ENCODE measurements at places on chromosomes 12 and 14.

GRCh38 chr14:88005978-88006851 is 1.3 kb downstream of the GPR65 start:
- DNase-seq = peak; percentile 78

GRCh38 chr12:108526482-108527165 is 11.5 kb downstream of the FICD start:
- no peak for DNase-seq

GRCh38 chr12:88522961-88523360 is 57.3 kb downstream of the KITLG start:
- DNase-seq = no peak

DNA sequence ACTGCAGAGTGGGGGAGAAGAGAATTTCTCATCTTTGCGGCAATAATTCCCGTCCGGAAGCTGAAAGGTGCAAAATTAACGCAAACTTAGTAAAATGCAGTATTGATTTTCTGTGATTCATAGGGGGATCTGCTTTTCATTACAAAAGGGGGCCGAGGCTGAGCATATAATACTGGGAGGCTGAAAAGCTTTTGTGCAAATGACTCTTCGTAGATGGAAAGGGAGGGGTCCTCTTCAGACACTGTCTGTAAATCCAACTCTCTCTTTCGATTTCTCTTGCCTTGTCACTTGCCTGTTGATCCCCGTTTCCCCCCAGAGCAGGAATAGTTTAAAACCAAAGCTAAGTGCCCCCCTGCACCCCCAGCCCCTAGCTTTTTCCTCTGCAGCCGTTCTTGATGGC is 258.2 kb downstream of the VRK1 start:
- DNase-seq = no peak

GRCh38 chr12:107660861-107661415 is 24.7 kb upstream of the PWP1 start:
- no peak for DNase-seq

- no peak for DNase-seq
Measured at GRCh38 chr12:57993030-57993429, 51.7 kb downstream of the ATP23 start.

GRCh38 chr12:15227004-15227679 is 5.9 kb upstream of the RERG start:
- DNase-seq = peak; percentile 5

DNA sequence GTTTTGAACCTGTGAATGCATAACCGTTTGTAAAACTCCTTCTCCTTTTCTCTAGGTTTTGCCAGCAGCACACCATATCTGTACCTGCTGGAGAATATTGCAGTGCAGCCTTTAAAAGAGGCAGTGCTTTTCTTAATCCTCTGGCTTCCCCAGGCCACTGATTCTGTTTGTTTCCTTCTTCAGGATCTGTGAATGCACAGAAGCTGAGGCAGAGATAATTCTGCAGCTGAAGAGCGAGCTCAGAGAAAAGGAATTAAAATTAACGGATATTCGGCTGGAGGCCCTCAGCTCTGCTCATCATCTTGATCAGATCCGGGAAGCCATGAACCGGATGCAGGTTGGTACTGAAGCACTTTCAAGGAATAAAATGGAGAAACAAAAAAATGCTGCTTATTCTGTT is 348.7 kb downstream of the NAV3 start:
- no peak for DNase-seq

DNA sequence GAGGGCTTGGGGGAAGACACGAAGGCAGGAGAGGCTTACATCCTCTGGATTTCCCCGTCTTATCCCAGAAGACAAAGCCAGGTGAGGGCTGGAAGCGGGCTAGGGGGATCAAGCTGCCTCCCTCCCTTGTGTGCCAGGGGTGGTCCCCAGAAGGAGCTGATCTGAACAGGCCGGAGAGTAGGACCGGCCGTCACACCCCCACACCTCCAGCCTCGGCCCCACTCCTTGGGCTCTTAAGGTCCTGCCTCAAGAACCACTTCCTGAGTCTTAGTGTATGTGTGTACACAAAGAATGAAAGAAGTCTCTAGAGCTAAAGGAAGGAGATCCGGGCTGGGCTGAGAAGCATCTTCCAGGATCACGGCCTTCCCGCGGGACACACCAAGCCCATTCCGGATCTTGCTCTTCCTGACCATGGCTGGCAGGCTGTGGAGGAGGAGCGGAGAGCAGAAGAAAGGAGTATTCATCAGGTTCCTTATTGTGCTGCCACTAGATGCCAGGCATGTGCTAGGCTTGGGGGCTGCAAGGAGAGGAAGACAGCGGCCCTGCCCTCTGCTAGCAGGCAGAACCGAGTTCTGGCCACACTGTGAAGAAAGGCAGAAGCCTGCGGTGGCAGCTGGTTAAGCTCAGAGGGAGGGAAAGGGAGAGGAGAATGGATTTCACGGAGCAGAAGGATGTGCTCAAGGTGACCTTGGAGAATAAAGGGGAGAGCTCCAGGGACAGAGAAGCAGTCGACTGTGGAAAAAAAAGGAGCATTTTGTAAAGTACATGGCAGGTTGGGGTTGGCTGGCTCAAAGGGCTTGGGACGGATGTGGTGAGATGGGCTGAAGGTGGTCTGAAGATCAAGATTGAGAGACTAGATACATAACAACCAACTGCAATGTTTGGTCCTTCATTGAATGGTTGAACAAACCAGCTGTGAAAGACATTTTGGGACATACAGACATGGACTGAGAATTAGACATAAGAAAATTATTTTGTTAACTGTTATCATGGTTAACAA is 1.3 kb upstream of the CD63 start:
- DNase-seq = no peak

DNA sequence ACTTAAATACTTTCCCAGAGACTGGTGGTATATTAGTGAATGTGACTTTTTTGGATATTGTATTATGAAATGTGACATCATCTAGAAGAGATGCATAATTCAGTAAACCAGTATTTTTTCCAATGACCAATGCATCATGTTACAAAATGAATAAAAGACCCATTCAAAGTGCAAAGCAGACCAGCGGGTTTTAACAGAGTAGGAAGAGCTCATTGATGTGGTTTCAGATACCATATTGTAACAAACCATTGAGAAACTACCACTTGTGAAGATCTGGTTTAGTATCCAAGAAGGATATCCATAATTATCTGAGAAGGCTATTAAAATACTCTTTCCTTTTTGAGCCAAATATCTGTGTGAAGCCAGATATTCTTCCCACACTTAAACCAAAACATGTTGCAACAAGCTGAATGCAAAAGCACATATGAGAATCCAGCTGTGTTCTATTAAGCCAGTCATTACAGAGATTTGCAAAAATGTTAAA is 47.7 kb downstream of the MVK start:
- DNase-seq = no peak

DNA sequence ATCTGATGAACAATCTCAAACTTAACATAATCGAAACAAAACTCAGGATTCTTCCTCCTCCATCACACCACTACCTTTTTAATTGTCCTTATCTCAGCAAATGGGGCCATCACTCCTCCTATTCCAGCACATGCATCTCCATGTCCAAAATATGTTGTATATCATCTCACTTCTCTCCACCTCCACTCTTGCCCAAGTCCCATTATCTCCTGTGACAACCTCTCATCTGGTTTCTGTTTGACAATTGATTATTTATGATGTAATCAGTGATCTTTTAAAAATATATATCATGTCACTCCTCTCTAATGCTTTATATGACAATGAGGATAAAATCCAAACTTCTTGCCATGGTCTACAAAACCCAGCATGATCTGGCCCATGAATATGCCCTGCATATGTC is 200.8 kb upstream of the HMGA2 start:
- no peak for DNase-seq
